NCI-H526 (cell line): ENCODE measurements at places on chromosomes 12 and 14.

- no peak for DNase-seq
These were observed 1113.6 kb upstream of the SEL1L start for GRCh38 chr14:82647088-82647810.

DNA sequence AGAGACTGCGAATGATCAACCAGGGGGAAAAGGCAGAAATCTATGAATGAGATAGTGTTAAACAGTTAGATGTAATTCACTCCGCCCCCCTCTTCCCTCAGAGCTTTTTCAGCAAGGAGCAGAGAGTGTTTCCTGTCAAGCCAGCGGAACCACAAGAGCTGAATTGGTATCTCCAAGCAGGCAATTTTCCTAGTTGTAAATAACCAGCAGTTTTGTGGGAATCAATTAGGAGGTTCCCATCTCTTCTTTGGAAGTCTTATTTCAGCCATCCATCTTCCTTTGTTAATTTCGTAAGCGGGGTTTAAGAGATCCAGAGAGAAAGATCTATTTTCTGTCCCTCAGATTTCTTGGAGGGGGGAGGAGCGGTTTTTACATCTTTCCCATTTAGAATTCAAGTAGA lies 178.0 kb downstream of the FOXN3 start:
- DNase-seq: no peak

- DNase-seq: no peak
These were observed 215.5 kb downstream of the CRADD start for GRCh38 chr12:93892423-93893268.

GRCh38 chr14:103188810-103189480 lies 65.7 kb downstream of the TNFAIP2 start:
- DNase-seq: no peak

GRCh38 chr12:131218923-131219669 lies 265.4 kb downstream of the ADGRD1 start:
- DNase-seq: no peak

GRCh38 chr12:25887367-25887766 lies 71.1 kb upstream of the RASSF8 start:
- no peak for DNase-seq
